Glutamatergic neuron (in vitro differentiated cells): ENCODE measurements at places on chromosomes 6 and 20.

DNA sequence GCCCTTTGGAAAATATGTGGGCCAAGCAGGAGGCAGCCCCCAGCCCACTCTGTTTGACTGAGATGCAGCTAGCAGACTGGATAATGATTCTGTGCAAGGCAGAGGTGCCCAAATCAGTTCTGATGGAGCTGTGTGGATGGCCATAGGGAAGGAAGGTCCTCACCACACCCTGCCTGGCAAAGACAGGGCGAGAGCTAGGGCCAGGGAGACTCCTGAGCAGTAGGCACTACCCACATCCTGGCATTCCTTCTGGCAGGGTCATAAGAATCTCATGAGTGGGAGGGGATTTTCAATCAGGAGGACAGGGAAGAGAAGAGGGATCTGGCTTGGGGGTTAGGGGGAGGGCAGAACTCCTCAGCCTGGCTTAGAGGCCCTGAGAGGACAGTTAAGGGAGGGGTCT, 18.6 kb upstream of the TREM2 start:
- peaks cover 5% of the 10 kb centered on the region for H3K27me3 ChIP-seq
- H3K4me3 ChIP-seq: no peak overlapping the region
- H3K27ac ChIP-seq: no peak overlapping the region
- no peaks in the 10 kb centered on the region for H3K4me1 ChIP-seq

- H3K4me1 ChIP-seq: no peaks in the 10 kb centered on the region
- H3K27me3 ChIP-seq: no peaks in the 10 kb centered on the region
- no peak overlapping the region for H3K27ac ChIP-seq
- no peak for DNase-seq
These were observed 477.1 kb upstream of the EYS start for GRCh38 chr6:66184091-66184490.

DNA sequence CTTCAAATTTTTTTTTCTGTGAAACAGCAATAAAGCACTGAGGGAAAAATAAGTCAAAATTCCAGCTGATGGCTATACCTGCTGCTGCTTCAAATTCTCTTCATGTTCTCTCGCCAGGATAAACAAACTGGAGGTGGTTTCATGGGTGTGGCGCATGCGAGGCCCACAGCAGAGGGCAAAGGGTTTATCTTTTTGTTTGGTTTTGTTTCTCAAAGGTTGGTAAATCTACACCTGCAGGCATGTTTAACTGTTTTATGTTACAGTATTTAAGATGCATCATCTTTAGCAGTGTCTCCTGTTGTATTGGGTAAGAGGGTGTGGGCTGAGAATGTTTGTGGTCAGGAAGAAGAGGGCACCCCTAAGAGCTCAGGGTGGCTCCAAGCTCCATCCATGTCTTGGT, 342.2 kb downstream of the CDH26 start:
- H3K36me3 ChIP-seq: peaks cover 3% of the 10 kb centered on the region
- DNase-seq: no peak
- H3K4me3 ChIP-seq: no peak overlapping the region
- H3K4me1 ChIP-seq: no peaks in the 10 kb centered on the region
- H3K27me3 ChIP-seq: no peaks in the 10 kb centered on the region
- H3K27ac ChIP-seq: no peak overlapping the region

- DNase-seq: no peak
- H3K27ac ChIP-seq: no peak overlapping the region
- H3K36me3 ChIP-seq: no peaks in the 10 kb centered on the region
- no peak overlapping the region for H3K4me3 ChIP-seq
These were observed 35.3 kb upstream of the EZR start for GRCh38 chr6:158854214-158855101.

GRCh38 chr6:145734486-145735355, 599 bp downstream of the EPM2A start:
- H3K4me1 ChIP-seq: peaks cover 8% of the 10 kb centered on the region
- H3K4me3 ChIP-seq: peak overlapping the region; percentile 89
- DNase-seq: peak; percentile 96
- H3K36me3 ChIP-seq: peaks cover 4% of the 10 kb centered on the region
- peak overlapping the region; percentile 95 for H3K27ac ChIP-seq
- H3K27me3 ChIP-seq: peaks cover 10% of the 10 kb centered on the region

DNA sequence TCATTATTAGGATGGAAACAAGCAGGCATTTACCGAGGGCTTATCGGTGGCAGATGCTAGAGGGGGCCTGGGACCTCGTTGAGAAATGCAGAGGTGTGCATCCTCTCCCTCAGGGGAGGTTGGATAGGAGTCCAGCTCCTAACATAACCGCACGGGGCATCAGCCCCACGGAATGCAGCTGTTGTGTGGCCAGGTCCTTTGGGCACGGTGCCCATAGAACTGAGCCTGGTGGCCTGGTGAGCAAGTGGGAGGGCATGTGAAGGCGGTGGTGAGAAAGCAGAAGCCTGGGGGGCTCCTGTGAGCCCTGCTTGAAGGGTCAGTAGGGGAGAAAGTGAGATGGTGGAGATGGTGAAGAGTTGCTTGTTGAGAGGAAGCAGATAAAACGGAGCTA, 143.7 kb downstream of the CDH26 start:
- no peak for DNase-seq
- H3K4me3 ChIP-seq: no peak overlapping the region
- peaks cover 13% of the 10 kb centered on the region for H3K27me3 ChIP-seq
- no peak overlapping the region for H3K27ac ChIP-seq

GRCh38 chr6:28458568-28458967, 15.3 kb upstream of the ZSCAN23 start:
- peaks cover 2% of the 10 kb centered on the region for H3K27me3 ChIP-seq
- DNase-seq: no peak
- H3K36me3 ChIP-seq: no peaks in the 10 kb centered on the region
- no peak overlapping the region for H3K27ac ChIP-seq
- peaks cover 7% of the 10 kb centered on the region for H3K4me1 ChIP-seq
- no peak overlapping the region for H3K4me3 ChIP-seq

DNA sequence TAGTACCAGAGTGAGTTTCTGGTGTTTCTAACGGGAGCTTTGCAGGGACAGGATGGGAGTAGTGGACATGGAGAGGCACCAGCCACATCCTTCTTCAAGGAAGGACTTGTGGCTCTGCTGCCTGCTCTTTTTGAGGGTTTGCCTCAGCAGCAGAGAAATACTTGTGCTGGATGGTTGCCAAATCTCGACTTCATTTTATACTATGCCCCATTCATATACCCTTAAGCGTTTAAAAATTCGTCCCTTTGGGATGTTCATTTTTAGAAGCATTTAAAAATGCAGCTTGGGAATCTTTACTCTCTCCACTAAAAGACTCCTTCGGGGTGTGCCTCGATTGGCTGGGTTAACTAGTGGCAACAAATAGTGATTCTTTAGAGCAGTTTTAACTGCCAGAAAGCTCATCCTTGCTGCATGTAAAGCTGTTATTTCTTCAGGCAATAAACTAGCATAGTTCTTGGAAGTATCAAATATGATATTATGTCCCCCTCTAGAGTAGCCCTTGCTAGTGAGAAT, 126.5 kb upstream of the B3GAT2 start:
- H3K36me3 ChIP-seq: peaks cover 4% of the 10 kb centered on the region
- no peaks in the 10 kb centered on the region for H3K27me3 ChIP-seq
- no peaks in the 10 kb centered on the region for H3K4me1 ChIP-seq
- no peak overlapping the region for H3K4me3 ChIP-seq

DNA sequence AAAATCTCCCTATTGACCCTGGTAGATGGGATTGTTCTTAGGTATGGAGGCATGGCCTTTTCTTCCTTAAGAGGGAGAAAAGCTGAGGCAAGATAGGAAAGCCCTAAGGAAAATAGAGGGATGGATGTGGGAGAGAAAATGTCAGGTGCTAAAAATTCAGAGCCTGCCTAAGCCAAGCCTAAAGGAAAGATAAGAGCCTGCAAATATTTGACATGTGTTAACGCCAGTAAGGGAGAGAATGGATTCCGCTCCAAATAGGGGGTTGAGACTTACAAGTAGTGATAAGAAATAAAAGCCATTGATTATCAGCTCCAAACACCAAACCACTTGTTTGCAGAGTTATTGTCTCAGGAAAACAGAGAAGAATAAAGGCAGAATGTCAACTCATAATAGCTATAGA, 533.6 kb downstream of the PTPRT start:
- no peak overlapping the region for H3K27ac ChIP-seq
- H3K4me3 ChIP-seq: no peak overlapping the region
- no peaks in the 10 kb centered on the region for H3K27me3 ChIP-seq
- DNase-seq: no peak

DNA sequence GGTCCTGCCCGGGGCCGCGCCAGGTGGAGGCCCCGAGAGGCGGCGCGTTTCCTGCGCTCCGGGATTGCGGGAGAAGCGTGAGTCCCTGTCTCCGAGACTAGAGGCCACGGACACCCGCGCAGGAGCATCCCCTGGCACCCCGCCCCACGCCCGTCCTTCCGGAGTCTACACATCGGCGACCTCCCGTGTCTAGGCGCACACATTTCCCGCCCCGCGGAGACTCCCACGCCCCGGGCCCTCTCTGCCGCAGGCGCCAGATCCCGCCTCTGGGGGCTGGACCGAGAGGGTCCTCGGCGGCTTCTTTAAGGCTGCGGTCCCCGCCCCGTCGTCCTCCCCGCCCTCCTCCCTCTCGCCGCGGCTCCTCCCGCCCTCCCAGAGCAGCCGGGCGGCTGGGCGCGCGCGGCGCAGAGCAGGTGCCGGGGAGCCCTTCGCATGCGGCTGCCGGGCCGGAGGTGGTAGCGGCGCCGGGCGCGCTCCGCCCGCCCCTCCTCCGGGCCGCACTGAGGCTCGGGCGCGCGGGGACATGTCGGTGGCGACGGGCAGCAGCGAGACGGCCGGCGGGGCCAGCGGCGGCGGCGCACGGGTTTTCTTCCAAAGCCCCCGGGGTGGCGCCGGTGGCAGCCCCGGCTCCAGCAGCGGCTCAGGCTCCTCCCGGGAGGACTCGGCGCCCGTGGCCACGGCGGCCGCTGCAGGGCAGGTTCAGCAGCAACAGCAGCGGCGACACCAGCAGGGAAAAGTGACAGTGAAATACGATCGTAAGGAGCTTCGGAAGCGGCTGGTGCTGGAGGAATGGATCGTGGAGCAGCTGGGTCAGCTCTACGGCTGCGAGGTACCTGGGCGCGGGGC, at the start of gene PPP1R14C:
TSS of gene PPP1R14C (plus strand) at position 375 of the 846 bp plus-strand sequence. CDS start at position 524, 149 bp downstream.
- H3K4me1 ChIP-seq: peaks cover 6% of the 10 kb centered on the region
- peak within 1 kb of the TSS; percentile 15 for H3K27ac ChIP-seq
- H3K27me3 ChIP-seq: peaks cover 15% of the 10 kb centered on the region
- DNase-seq: peak; percentile 70
- no peaks in the 10 kb centered on the region for H3K36me3 ChIP-seq

- H3K27me3 ChIP-seq: no peaks in the 10 kb centered on the region
- DNase-seq: no peak
- no peaks in the 10 kb centered on the region for H3K36me3 ChIP-seq
- no peak overlapping the region for H3K4me3 ChIP-seq
These were observed 38.0 kb downstream of the TNFAIP3 start for GRCh38 chr6:137904822-137905617.

- H3K27ac ChIP-seq: peak overlapping the region; percentile 100
- peak; percentile 86 for DNase-seq
- H3K27me3 ChIP-seq: peaks cover 41% of the 10 kb centered on the region
These were observed 4.0 kb upstream of the TUBB2B start for GRCh38 chr6:3231247-3232016.

GRCh38 chr6:108969776-108970175, 121.6 kb downstream of the ARMC2 start:
- no peak overlapping the region for H3K4me3 ChIP-seq
- H3K4me1 ChIP-seq: peaks cover 2% of the 10 kb centered on the region
- no peak for DNase-seq
- peaks cover 1% of the 10 kb centered on the region for H3K27me3 ChIP-seq
- H3K27ac ChIP-seq: no peak overlapping the region

- H3K4me1 ChIP-seq: no peaks in the 10 kb centered on the region
- H3K36me3 ChIP-seq: peaks cover 6% of the 10 kb centered on the region
- no peak overlapping the region for H3K27ac ChIP-seq
- H3K27me3 ChIP-seq: peaks cover 2% of the 10 kb centered on the region
- no peak overlapping the region for H3K4me3 ChIP-seq
- DNase-seq: no peak
These were observed 24.7 kb upstream of the HELZ2 start for GRCh38 chr20:63598479-63599395.

DNA sequence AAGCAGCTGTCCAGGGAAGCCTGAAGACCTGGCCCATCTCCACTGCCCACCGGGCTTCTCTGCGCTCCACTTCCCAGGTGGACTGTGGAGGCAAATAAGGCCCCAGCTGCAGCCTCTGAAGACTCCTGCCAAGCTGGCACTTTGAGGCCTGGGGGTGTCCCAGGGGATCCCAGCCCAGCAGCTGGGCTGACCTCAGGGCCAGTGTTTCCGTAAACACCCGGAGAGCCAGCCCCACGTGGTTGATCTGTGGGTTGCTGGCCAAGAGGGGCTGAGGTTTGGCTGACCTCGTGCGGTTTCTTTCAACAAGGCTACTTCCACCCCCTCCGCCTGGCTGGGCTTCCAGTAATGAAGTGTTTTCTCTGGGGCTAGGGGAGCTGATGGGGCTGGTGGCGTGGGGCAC, 12.4 kb upstream of the CCN5 start:
- DNase-seq: peak; percentile 73
- no peaks in the 10 kb centered on the region for H3K36me3 ChIP-seq
- H3K4me1 ChIP-seq: peaks cover 43% of the 10 kb centered on the region
- peaks cover 9% of the 10 kb centered on the region for H3K27me3 ChIP-seq

- H3K27ac ChIP-seq: peak overlapping the region; percentile 91
- H3K27me3 ChIP-seq: no peaks in the 10 kb centered on the region
- peak overlapping the region; percentile 91 for H3K4me3 ChIP-seq
- peaks cover 22% of the 10 kb centered on the region for H3K4me1 ChIP-seq
These were observed 109.3 kb downstream of the GPX5 start for GRCh38 chr6:28634761-28635546.

- H3K36me3 ChIP-seq: no peaks in the 10 kb centered on the region
- no peak overlapping the region for H3K4me3 ChIP-seq
- no peak overlapping the region for H3K27ac ChIP-seq
- peaks cover 4% of the 10 kb centered on the region for H3K4me1 ChIP-seq
- DNase-seq: no peak
- no peaks in the 10 kb centered on the region for H3K27me3 ChIP-seq
These were observed 35.2 kb downstream of the SPATA2 start for GRCh38 chr20:49880177-49880576.

DNA sequence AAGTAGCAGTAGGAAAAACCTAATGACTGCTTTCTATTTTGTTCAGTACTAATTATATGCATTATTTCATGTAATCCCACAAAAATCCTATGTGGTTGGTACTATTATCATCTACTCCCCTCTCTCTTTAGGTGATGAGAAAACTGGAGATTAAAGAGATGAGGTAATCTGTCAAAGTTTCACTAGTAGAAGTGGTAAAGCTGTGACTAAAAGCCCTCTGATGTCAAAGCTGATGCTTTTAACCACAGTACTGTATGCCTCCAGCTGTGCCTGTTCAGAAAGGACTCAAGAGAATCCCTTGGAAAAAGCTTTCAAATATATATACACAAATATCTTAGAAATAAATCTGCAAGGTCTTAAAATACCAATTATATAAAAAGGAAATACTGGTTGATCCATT, 38.0 kb downstream of the PHIP start:
- H3K4me3 ChIP-seq: no peak overlapping the region
- peaks cover 12% of the 10 kb centered on the region for H3K4me1 ChIP-seq
- DNase-seq: no peak
- H3K27ac ChIP-seq: peak overlapping the region; percentile 69
- no peaks in the 10 kb centered on the region for H3K36me3 ChIP-seq

DNA sequence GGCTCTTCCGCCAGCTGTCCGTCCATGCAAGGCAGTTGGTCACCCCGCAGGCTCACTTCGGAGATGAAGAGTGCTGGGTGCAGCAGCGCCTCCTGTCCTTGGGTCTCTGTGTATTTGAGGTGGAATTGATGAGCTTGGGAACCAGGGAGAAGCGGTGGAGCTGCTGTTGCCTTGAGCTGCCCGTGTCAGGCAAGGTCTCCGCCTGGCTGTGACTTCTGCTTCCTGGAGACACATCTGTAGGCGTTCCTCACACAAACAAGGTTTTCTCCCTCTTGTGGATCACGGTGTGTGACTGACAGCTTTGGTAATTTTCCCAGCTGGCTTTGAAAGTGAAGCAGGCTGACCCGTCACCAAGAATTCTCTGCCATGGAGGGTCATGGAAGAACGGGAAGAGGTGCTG, 2.5 kb upstream of the SLC17A9 start:
- H3K27me3 ChIP-seq: peaks cover 7% of the 10 kb centered on the region
- H3K4me1 ChIP-seq: peaks cover 1% of the 10 kb centered on the region
- peaks cover 12% of the 10 kb centered on the region for H3K36me3 ChIP-seq
- no peak overlapping the region for H3K4me3 ChIP-seq
- no peak overlapping the region for H3K27ac ChIP-seq
